ENCODE measurements at places on chromosomes 3 and 15.

DNA sequence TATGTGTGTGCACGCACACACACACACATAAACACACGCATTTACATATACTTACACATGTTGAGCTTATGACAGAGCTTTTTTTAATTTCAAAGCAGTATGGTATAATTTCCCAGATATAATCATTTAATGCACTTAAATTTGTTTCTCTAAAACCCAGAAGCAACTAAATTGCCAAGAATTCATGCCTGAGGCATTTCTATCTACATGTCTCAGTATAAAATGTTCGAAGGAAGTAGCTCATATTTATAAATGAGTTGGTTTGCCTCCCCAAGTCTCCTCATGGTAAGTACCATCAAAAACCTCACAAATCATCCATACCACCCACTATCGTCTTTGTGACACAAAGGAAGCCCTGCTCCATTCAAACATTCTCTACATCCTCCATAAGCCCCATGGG lies 130.6 kb downstream of the RPL22L1 start:
- DNase-seq, result no peak

GRCh38 chr3:102087236-102087635 lies 237.9 kb downstream of the NFKBIZ start:
- no peak for DNase-seq

GRCh38 chr3:121957674-121958415 lies 63.6 kb downstream of the SLC15A2 start:
- DNase-seq, result no peak

DNA sequence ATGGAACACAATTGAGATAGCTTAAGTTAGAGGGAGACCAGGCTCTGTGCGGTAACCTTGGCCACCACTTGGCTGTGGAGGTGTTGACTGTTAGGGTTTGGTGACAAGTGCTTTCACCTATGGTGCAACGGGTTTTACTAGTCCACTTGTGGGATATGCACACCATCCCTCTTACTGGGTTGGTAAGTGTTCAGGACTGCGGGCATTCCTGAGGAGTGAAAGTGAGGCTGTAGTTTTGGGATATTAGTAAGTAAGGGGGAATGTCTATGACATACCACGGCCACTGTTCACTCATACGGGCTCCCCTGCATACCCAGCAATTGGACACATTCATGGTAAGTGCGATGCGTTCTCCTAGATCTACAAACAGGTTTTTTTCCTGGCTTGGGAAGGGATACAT lies 8.0 kb upstream of the RAD54L2 start:
- no peak for DNase-seq

- no peak for DNase-seq
Observed at GRCh38 chr3:27094721-27095120, 274.5 kb downstream of the NEK10 start.

GRCh38 chr15:25416693-25417092 lies 22.1 kb downstream of the UBE3A start:
- DNase-seq, result no peak

DNA sequence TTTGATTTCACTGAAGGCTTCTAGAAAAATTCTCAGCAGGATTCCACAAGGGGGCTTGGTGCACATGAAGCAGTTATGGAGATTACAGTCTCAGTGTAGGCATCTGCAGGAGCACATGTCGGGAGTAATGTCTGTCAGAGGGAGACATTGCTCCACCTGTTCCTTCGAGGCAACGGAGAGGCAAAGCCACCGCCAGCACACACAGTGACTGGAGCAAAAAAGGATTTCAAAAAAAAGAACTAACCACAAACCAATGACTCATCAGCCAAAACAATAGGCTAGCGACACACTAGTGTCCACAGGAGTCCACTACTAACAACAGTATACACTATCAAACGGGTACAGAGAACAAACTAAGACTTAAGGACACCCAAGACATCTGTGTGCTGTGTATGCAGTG lies 68.9 kb downstream of the NPTN start:
- no peak for DNase-seq

- DNase-seq, result no peak
Observed at GRCh38 chr15:44441095-44441501, 13.7 kb downstream of the CTDSPL2 start.

DNA sequence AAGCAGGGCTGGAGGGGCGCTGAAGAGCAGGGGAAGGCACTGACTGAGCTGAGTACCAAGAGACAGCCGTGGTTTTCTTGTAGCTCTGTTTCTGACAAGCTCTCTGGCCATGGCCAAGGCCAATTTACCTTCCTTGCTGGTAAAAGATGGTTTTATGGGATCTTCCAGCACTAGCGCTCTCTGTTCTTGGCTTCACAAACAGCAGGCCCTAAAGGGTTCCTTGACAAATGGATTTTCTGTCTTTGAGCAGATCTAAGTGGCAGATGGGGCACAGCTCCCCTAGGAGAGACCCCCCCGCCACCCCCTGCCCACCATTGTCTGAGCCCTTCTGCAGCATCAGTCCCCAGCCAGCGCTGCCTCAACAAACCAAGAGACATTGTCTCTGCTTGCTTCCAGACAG lies 66.6 kb downstream of the GAP43 start:
- DNase-seq, result no peak

GRCh38 chr3:188122571-188123169 lies 31.3 kb upstream of the LPP start:
- DNase-seq, result no peak

DNA sequence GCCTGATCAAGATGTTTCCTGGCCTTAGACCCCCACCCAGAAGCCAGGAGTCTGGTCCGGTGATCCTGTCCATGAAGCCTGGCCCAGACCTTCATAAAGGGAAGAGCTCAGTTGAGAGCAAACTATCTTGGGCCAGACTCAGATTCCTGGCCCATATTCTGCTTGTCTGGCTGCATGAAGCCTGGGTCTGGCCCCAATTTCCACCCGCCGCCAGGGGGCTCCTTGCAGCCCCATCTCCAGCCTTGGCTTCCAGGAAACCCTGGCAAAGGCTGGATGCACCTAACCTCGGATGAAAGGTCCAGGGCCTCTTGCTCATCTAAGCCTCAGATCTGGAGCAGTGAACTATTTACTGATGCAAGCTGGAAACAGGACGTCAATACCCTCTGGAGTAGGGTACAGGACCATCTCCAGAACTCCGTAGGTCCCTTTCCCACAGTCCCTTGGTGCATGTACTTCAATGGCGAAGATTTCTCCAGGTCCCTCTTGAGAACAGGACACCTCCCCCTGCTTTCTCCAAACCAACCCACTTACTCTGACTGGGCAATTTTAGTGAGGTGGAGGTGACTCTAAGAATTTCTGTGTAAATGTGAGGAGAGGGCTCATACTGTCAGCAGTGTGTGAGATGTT lies 5.6 kb downstream of the FOXL2 start:
- DNase-seq, result peak; percentile 25

GRCh38 chr15:20340331-20340811 lies 201.2 kb downstream of the GOLGA6L6 start:
- DNase-seq, result peak; percentile 42

GRCh38 chr3:176741664-176742047 lies 455.6 kb downstream of the TBL1XR1 start:
- DNase-seq, result no peak

- DNase-seq, result no peak
Observed at GRCh38 chr15:92011611-92012367, 158.3 kb downstream of the SLCO3A1 start.

DNA sequence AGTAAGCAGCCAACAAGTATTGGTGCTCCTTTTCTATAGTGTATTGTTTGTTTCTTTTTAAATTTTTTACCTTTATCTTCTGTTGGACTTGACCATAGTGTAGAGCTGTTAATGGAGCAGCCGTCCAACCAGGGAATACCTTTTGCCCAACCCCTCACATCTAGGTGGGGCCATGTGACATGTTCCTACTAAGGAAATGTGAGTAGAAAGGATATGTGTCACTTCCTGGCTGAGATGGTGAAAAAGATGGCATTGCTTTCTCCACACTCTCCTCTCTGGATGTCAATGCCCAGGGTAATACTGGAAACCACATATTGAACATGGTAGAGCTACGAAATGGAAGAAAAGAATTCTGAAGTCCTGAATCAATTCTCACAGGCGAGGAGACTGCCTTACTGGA lies 218.8 kb downstream of the TBL1XR1 start:
- no peak for DNase-seq

DNA sequence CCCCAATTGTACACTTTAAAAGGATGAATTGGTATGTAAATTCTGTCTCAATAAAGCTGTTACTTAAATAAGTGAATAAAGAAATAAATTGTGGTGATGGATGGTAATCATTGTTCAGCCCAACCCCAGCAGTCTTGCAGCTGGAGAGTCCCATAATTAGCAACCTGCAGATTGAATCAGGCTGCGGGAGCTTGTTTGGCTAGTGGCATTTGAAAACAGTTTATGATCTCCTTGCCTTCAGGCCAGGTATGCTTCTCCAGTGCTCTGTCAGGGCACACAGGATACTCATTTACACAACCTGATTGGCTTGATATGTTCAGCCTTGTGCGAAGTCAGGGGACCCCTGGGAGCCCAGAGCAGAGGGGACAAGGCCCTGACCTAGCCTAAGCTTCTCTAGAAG lies 16.5 kb upstream of the TSEN2 start:
- DNase-seq, result no peak

DNA sequence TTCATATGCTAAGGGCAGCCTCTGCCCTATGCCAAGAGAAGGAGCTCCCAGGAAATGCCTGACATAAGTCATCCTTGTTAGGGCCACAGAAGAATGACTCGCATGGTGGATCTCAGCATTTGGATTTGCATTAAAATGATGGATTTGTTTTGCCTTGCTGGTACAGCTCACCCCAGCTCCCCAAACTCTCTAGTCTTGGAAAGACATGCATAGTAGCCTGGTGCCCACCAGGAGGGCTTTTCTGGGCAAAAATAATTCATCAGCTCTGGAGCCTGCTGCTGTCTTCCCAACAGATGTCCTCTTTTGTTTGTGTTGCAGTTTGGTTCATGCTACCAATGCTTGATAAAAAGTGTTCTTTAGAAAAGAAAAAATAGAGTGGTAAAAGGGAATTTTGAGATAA lies 833.0 kb downstream of the AGBL1 start:
- no peak for DNase-seq

- DNase-seq, result no peak
Observed at GRCh38 chr3:113277941-113278598, 66.7 kb downstream of the BOC start.

GRCh38 chr3:63911509-63911872 lies 692 bp downstream of the SCAANT1 start:
- DNase-seq, result no peak

GRCh38 chr15:91874992-91875660 lies 21.6 kb downstream of the SLCO3A1 start:
- DNase-seq, result no peak

DNA sequence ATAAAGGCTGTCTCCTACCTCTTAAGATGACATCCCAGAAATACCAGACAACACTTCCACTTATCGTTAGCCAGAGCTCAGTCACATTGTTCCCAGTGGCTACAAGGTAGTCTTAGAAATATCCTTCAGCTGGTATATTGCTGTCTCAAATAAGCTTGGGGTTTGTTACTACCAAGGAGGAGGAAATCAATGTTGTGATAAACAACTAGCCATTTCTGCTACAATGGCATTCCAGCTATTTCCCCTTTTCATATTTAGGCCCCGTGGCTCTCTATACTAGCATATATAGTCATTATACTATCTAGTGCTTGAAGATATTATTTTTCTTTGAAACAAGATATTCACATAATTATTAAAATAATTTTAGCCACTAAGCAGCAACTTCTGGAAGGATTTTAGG lies 56.5 kb downstream of the VPS8 start:
- DNase-seq, result no peak

- no peak for DNase-seq
Observed at GRCh38 chr3:111335512-111336303, 206.3 kb upstream of the CD96 start.

DNA sequence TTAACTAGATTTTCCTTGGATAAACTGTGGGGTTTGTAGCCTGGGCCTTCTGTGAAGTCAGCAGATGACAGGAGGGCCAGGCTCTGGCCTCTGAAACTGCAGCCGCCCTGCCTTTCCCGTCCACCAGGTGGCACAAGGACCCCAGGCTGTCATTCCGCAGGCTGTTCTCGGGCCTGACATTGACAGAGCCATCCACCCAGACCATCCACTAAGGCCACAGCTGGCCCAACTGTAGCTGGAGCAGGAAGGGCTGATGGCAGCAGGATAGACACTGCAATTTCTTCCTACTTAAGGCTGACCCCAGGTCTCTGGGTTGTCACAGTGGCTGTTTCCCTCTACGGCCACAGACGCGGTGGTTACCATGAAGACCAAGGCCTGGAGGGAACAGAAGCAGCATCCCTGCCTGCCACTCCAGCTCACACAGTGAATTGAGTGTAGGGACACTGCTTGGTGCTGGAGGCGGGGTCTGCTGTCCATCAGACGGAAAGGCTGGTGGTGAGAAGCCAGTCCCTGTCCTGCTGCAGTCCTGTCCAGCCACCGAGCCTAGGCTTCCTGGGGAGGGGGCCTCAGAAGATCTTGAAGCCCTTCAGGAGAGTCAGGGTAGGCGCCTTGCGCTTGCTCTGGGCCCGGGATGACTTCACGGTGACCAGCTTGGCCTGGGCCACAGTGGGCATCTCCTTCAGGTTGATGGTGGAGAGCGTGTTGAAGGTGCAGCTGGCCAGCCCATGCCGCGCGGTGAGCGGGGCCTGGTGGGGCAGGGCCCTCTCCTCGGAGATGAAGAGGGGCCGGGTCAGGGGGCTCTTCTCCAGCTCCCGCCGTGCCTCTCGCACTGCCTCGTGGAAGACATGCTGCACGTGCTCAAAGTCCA lies 9.4 kb downstream of the SLC51B start:
- DNase-seq, result peak; percentile 82

DNA sequence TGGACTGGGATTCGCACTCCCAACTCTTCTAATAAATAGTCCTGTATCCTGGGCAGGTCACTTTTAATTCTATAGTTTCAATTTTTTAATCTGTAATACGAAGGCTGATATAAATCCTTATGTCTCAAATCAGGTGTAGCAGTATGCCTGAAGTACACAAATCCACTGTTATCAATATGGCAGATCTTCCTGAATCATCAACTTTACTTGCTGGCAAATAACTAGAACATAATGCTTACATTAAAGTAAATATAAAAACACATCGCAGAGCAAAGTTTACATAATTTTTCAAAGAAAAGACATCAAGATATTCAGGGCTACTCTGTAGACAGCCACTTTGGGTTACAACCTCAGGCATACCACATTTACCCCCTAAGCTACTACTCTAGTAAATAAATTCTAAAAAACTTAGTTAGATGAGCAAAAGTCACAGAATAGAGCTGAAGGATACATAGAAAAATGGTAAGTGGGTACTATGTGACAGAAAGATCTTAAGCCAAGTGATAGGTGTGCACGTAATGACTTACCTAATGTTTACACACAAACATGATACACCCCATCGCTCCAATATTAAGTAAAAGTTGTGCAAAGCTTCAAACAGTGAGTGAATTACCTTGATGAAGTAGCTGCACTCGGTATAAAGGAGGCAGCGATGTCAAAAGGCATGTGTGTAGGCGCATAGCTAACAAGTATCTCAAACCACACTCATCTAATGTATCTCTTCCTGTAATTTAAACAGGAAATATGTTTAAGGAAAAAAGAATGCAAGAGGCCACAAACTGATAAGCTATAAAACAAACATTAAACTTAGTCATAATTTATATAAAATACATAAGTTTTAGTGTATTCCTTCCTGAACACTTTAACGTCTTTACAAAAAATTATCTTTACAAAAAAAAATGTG lies 127.9 kb downstream of the DMXL2 start:
- no peak for DNase-seq

- DNase-seq, result no peak
Observed at GRCh38 chr15:57305009-57305408, 71.3 kb upstream of the CGNL1 start.

GRCh38 chr15:88535100-88535499 lies 11.4 kb downstream of the DET1 start:
- no peak for DNase-seq

- no peak for DNase-seq
Observed at GRCh38 chr15:90287101-90287500, 21.6 kb downstream of the NGRN start.

Data from GM10248 (cell line).